CD8-positive, alpha-beta memory T cell (primary cell): ENCODE measurements at places on chromosomes 13 and 19. TPM values are rescaled to one million over a fixed set of nuclear protein-coding genes. Genes with fewer than 3 reads are reported as not detected.
A peak's percentile ranks its signal among the peaks of the same experiment; 100 is the strongest.

The MRPL4 gene
- 149 TPM for total RNA-seq

The ZNF471 gene
- 1.1 TPM for total RNA-seq

DNA sequence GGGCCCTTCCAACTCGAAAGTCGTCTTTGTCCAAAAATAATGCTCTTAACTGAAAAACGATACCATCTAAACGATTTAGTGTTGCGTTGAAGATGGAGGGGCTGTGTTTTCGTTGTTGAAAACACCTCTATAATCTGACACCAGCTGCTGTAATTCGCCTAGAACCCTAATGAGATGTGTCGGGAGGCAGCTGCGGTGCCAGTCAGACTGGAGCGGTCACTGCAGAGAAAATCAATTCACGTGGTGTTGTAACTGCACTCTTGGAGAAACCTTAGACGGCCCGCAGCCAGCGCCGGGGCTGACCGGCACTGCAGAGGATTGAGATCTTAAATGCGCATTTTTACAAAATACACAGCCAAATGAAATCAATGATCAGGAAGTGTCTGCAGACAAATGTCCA lies 339.1 kb downstream of the ZNF536 start:
- no peaks in the 10 kb centered on the region for H3K4me1 ChIP-seq
- no peaks in the 10 kb centered on the region for H3K27me3 ChIP-seq
- no peak for DNase-seq
- H3K36me3 ChIP-seq, result no peaks in the 10 kb centered on the region
- H3K4me3 ChIP-seq, result no peak overlapping the region

The KRTDAP gene
- total RNA-seq, result not detected

DNA sequence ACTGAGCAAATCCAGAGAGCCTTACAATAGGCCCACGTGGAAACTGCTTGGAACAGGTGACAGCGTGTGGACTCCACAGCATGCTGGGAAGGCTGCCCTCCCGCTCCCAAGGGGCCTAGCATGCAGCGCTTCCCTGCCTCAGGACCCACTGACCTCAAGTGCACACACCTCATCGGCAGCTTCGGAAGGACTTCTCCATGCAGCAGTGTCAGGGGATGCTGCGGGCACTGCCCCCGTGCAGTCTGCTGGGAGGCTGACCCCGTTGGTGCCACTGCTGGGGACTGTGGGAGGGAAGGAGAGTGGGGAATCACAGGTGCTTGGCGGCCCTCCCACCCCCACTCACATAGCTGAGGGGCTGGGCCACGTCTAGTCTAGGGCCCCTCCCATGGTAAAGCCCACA lies 17.2 kb downstream of the CAPS start:
- no peak overlapping the region for H3K4me3 ChIP-seq
- no peaks in the 10 kb centered on the region for H3K4me1 ChIP-seq
- peaks cover 64% of the 10 kb centered on the region for H3K36me3 ChIP-seq
- no peak for DNase-seq
- no peaks in the 10 kb centered on the region for H3K27me3 ChIP-seq
- no peak overlapping the region for H3K27ac ChIP-seq

DNA sequence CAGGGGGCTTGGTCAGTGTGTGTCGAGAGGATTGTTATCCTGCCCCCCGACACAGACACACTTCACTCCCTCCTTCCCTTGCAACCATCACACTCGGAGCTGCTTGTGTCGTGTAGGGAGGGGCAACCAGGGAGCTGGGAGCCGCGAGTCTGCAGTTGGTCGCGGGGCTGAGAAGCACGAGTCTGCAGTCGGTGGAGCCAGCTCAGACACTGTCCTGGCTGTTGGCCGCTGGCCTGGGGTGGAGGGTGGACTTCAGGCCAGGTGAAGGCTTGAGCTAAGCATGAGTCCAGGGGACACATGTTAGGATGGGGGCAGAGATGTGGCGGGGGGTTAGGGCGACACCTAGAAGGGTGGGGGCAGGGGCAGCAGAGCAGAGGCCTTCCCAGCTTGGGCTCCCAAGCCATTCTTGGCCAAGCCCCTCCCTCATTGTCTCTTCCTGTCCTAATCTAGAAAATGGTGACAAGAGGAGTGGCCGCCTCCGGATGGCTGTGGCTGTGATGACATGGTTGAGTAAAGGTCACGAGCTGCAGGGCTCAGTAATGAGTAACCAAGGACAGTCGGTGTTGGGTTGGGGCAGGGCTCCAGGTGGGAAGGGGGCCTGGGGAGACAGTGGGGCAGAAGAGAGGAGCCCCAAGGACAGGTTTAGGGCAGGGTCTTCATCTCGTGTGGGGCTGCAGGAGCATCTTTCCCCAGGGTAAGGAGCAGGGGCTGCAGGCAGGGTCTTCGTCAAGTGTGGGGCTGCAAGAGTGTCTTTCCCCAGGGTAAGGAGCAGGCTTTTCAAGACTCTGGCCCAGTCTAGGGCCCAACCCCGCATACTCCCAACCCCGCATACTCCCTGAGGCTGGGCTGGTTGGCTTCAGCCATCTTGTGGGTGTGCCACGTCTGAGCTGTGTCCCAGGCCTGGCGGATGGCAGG lies 8.6 kb downstream of the PPP5C start:
- H3K27ac ChIP-seq, result no peak overlapping the region
- H3K36me3 ChIP-seq, result peaks cover 19% of the 10 kb centered on the region
- DNase-seq, result no peak
- H3K4me1 ChIP-seq, result peaks cover 19% of the 10 kb centered on the region

DNA sequence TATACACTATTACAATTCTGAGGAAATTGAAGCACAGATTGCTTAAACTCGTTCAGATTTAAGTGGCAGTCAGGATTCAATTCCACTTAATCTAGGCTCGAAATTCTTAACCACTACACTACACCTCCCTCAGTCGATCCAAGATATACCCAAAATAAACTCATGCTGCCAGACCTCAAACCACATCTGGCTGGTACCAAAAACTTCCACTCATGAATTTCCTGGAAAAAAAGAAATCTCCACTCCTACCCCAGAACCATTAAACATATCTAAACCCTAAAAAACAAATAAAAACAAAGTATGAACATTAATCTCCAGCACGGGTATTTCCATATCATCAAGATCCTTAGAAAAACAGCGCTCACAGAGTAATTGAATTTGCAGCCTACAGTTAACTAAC lies 1.1 kb downstream of the ZFP30 start:
- H3K36me3 ChIP-seq, result no peaks in the 10 kb centered on the region
- peak overlapping the region; percentile 86 for H3K4me3 ChIP-seq
- H3K27ac ChIP-seq, result peak overlapping the region; percentile 72
- H3K4me1 ChIP-seq, result peaks cover 18% of the 10 kb centered on the region
- no peak for DNase-seq

The COG3 gene
- 20.2 TPM for total RNA-seq

- no peak for DNase-seq
- no peaks in the 10 kb centered on the region for H3K36me3 ChIP-seq
- peak overlapping the region; percentile 20 for H3K4me3 ChIP-seq
- no peaks in the 10 kb centered on the region for H3K27me3 ChIP-seq
- no peak overlapping the region for H3K27ac ChIP-seq
Measured at GRCh38 chr19:39951686-39952085, 17.3 kb upstream of the FCGBP start.

DNA sequence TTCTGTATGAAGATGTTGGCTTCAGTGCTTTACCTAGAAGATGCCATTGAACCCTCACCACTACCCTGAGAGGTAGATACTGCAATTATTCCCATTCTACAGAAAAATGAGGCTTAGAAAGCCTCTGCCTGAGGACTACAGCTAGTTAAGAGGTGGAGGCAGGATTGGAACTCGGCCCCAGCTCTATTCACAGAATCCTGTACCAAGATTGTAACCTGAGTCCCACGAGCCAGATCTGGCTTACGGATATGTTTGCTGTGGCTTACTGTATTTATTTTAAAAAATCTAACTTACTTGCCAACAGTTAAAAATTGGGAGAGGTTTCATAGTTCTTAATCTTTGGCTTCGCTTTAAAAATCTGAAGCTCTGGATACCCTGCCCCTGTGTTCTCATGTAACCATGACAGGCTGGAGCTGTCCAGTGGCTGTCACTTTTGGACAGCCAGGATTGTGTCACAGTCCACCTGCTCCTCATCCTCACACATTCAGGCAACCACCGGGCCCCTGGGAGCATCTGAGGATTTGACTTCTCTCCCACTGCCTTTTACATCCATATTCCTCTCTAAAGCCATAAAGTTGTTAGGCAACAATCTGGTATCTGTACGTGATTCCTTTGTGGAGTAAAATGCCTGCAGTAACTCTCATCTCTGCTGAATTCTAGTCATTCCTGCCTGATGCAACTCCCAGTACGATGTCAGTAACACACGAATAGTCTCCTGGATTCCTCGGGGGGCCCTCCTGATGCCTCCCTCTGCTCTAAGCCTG lies 160.8 kb upstream of the SERP2 start:
- H3K4me1 ChIP-seq, result no peaks in the 10 kb centered on the region
- no peaks in the 10 kb centered on the region for H3K36me3 ChIP-seq
- no peak for DNase-seq
- no peaks in the 10 kb centered on the region for H3K27me3 ChIP-seq
- no peak overlapping the region for H3K4me3 ChIP-seq

GRCh38 chr19:50453243-50453642 lies 20.6 kb downstream of the MYBPC2 start:
- no peak overlapping the region for H3K4me3 ChIP-seq
- DNase-seq, result no peak
- H3K36me3 ChIP-seq, result no peaks in the 10 kb centered on the region
- no peaks in the 10 kb centered on the region for H3K27me3 ChIP-seq
- no peaks in the 10 kb centered on the region for H3K4me1 ChIP-seq

DNA sequence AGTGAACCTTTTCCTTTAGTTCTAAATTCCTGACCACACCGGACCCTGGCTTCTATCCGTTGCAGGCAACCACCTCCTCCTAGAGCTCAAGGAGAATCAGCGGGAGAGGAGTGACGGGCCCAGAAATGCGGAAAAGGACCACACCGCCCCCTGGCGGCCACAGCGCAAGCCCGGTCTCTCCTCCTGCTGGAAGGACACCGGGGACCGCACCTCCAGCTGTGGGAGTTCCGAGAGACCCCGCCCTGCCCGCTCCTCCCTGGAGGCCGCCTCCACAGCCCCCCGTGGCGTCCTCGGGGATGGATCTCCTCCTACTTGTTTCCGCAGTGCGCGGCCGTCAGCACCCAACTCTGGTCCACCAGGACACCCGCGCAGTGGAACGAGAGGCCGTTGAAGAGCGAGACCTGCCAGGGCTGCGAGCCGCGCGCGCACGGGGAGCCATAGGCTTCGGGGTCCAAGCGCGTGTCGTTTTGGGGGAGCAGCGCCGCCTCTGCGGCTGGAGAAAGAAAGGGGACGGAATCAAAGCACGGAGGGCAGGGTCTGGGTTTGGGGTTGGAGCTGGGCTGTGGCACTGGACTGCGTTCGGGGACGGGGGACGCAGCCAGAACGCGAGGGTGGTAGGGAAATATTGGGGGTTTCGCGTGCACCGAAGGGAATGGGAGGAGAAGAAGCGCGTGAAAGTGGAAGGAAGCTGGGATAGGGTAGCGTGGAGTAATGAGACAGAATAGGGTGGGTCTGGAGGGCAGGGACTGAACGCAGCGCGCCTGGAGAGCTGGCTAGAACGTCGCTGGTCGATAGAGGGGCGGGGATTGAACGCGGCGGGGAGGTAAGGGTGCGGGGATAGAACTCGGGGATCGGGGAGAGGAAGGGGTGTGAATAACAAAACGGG lies 2.5 kb downstream of the KLK10 start:
- DNase-seq, result peak; percentile 30
- peaks cover 11% of the 10 kb centered on the region for H3K27me3 ChIP-seq
- H3K4me3 ChIP-seq, result no peak overlapping the region
- no peak overlapping the region for H3K27ac ChIP-seq
